Neural progenitor cell (in vitro differentiated cells): ENCODE measurements at places on chromosomes 4 and X.

- no peak for DNase-seq
- no peak overlapping the region for H3K27ac ChIP-seq
- no peaks in the 10 kb centered on the region for H3K36me3 ChIP-seq
- H3K4me1 ChIP-seq: no peaks in the 10 kb centered on the region
These were observed 34.3 kb upstream of the TACR3 start for GRCh38 chr4:103753868-103754653.

DNA sequence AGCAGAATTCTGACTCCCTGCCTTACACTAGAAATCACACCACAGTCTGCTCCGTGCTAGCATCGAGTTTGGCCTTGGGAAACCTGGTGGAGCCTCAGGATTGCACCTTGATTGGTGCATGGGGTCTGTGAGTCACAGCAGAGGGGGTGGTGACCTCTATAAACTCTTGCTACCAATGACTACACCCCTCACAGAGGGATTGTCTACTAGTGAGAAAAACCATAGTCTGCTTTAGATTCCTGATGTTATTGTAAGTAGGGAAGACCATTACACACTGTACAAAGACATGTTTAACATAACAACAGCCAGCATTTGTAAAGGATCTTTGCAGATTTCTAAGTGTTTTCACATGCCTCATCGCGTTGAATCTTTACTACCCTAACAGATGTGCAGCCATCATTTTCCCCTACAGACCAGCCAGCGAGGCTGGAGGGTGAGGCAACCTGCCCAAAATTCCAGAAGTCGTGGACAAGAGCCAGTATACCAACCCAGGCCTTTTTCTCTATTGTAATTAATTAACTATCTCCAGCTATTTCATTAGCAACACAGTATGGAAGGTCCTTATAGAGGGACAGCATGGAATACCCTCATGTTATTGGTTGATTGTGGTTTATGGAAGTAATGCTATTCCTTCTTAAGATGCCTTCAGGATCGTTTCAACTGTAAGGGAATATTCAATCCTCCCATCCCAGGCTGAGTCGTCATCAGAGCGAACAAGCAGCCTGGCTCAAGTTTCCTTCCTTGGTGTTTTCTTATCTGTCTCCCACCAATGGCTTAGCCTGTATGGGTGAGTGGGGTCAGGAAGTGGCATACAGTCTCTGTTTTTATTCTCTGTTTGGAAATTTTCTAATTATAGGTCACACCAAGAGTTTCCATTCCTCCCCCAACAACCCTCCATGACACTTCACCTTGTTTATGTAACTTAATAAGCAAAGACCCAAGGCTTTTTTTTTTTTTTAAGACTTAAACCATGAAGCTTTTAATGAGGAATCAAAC is 55.9 kb upstream of the KDR start:
- no peak overlapping the region for H3K27ac ChIP-seq
- H3K4me1 ChIP-seq: peaks cover 15% of the 10 kb centered on the region
- H3K4me3 ChIP-seq: no peak overlapping the region
- H3K27me3 ChIP-seq: no peaks in the 10 kb centered on the region
- H3K36me3 ChIP-seq: no peaks in the 10 kb centered on the region
- peak; percentile 32 for DNase-seq

DNA sequence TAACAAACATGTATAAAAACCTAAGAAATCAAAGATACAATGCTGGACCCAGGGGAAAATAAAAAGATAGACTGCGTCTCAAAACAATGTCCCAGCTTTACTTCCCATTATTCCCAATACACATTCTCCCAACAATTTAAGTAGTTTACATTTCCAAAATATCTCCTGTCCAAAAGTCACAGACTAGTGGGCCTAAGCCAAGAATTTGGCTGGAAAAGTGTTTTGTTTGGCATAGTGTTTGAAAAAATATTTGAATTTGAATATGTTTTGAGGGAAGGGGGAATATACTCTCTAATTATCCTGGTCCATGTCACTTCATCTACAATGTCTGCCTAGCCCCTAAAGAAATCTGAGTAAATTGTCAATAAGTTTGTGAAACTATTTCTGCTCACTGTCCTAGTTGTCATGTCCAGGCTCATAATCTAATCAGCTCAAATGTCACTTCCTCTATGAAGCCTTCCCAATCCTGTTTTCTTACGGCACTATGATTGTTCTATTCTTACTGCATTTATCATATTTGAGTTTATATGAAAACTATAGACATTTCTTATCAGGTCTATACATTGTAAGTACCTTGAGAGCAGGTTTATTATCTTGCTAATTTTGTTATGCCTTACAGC is 74.4 kb downstream of the SEC24D start:
- H3K4me1 ChIP-seq: no peaks in the 10 kb centered on the region
- H3K36me3 ChIP-seq: no peaks in the 10 kb centered on the region
- H3K27me3 ChIP-seq: no peaks in the 10 kb centered on the region
- no peak for DNase-seq
- H3K27ac ChIP-seq: no peak overlapping the region

DNA sequence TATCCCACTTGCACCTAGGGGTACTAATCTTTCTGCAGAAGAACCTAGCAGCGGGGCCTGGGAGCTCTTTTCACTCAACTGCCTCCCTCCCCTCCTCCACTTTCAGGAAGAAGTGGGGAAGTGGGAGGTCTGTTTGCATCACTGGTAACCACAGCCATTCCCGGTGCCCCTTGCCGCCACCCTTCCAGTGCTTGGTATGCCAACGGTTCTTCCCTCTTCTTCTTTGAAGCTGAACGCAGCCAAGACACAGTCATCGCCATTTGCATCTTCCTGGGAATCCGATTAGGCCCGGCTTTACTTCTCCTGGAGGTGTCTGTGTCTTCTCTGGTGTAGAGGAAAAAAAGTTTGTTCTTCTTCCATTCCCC is 47.2 kb upstream of the RBPJ start:
- H3K4me1 ChIP-seq: peaks cover under 1% of the 10 kb centered on the region
- no peak overlapping the region for H3K4me3 ChIP-seq

- no peaks in the 10 kb centered on the region for H3K36me3 ChIP-seq
- no peaks in the 10 kb centered on the region for H3K27me3 ChIP-seq
- H3K27ac ChIP-seq: no peak overlapping the region
- peak; percentile 75 for DNase-seq
- no peak overlapping the region for H3K4me3 ChIP-seq
These were observed 42.9 kb upstream of the INTS6L start for GRCh38 chrX:135477576-135477975.

- no peak overlapping the region for H3K4me3 ChIP-seq
- peaks cover 5% of the 10 kb centered on the region for H3K4me1 ChIP-seq
- no peaks in the 10 kb centered on the region for H3K36me3 ChIP-seq
- no peak for DNase-seq
- H3K27ac ChIP-seq: no peak overlapping the region
These were observed 36.6 kb upstream of the GRPEL1 start for GRCh38 chr4:7104366-7105031.

DNA sequence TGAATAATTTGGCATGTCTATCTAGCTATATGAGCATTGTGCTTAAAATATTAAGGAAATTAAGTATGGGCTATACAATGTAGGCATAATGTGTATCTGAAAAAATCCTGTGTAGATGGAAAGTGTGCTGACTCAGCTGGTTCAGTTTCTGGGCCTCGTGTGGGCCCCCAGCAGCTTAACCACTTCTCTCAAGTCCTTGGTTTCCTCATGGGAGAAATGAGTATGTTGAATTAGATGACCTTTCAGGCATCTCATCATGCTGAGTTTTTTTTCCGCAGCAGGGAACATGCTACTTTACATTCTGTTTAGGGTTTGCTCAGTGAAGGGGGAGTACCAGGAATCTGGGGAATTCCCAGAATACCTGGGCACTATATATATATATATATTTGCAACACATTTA is 30.5 kb downstream of the RHOH start:
- no peak overlapping the region for H3K4me3 ChIP-seq
- DNase-seq: no peak
- no peaks in the 10 kb centered on the region for H3K36me3 ChIP-seq

GRCh38 chrX:45794995-45795337 is 594.3 kb upstream of the DIPK2B start:
- peaks cover 5% of the 10 kb centered on the region for H3K36me3 ChIP-seq
- H3K27me3 ChIP-seq: no peaks in the 10 kb centered on the region
- no peak overlapping the region for H3K4me3 ChIP-seq
- no peaks in the 10 kb centered on the region for H3K4me1 ChIP-seq

GRCh38 chr4:123364906-123365305 is 31.7 kb upstream of the SPRY1 start:
- H3K4me3 ChIP-seq: no peak overlapping the region
- H3K27ac ChIP-seq: no peak overlapping the region
- peaks cover 10% of the 10 kb centered on the region for H3K4me1 ChIP-seq
- H3K36me3 ChIP-seq: no peaks in the 10 kb centered on the region
- H3K27me3 ChIP-seq: no peaks in the 10 kb centered on the region
- no peak for DNase-seq

DNA sequence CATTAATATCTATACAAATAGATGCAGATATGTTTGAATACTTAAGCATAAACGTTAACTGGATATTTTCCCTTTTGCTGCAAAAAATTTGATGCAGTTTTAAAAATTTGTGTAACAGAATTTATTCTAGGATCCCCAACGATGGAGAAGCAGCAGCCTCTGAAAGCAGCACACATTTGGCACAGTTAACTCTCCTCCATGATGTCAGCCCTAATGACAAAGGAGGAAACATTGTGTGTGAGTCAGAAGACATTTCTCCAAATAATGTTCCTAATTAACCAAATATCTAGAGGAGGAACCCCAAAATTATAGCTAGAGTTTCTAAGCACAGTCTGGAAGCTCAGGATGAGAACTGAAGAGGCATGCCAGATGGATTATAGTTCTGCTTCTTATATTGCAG is 281.9 kb upstream of the MAD2L1 start:
- H3K27me3 ChIP-seq: no peaks in the 10 kb centered on the region
- no peak overlapping the region for H3K27ac ChIP-seq
- no peaks in the 10 kb centered on the region for H3K36me3 ChIP-seq
- no peak for DNase-seq
- no peak overlapping the region for H3K4me3 ChIP-seq
- H3K4me1 ChIP-seq: no peaks in the 10 kb centered on the region

DNA sequence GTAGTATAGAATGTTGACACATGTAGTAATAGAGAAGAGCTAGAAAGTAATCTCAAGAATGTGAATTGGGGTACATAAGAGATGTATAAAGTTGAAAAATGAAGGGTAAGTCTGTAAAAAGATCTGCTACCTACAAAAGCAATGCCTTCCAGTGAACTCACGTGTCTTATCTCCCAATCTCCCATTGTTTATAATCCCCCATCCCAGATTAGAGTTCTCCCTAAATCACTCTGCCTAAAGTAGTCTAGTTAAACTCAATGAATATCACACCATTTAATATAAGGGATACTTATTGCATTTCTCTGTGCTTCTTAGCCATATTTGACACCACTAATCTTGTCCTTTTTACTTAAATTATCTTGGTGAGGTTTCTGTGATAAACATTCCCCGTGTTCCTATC is 6.6 kb downstream of the TECRL start:
- no peak for DNase-seq
- no peaks in the 10 kb centered on the region for H3K36me3 ChIP-seq
- no peak overlapping the region for H3K4me3 ChIP-seq
- no peaks in the 10 kb centered on the region for H3K4me1 ChIP-seq
- no peak overlapping the region for H3K27ac ChIP-seq

- H3K27ac ChIP-seq: no peak overlapping the region
- H3K27me3 ChIP-seq: peaks cover 100% of the 10 kb centered on the region
- peaks cover 21% of the 10 kb centered on the region for H3K4me1 ChIP-seq
- DNase-seq: no peak
- H3K4me3 ChIP-seq: no peak overlapping the region
These were observed 15.0 kb downstream of the NKX3-2 start for GRCh38 chr4:13529128-13529919.

GRCh38 chr4:80841587-80842281 is 188.8 kb upstream of the BMP3 start:
- no peaks in the 10 kb centered on the region for H3K4me1 ChIP-seq
- H3K27me3 ChIP-seq: no peaks in the 10 kb centered on the region
- no peak overlapping the region for H3K4me3 ChIP-seq
- H3K27ac ChIP-seq: no peak overlapping the region
- DNase-seq: no peak
